ENCODE measurements at places on chromosomes 4 and X.

- no peak for DNase-seq
These were observed 267.8 kb downstream of the STIM2 start for GRCh38 chr4:27128443-27128842.

GRCh38 chr4:159764343-159764952, 661.6 kb downstream of the RAPGEF2 start:
- peak; percentile 6 for DNase-seq

- DNase-seq, result peak; percentile 40
These were observed 4.5 kb upstream of the CXCL9 start for GRCh38 chr4:76011700-76012387.

DNA sequence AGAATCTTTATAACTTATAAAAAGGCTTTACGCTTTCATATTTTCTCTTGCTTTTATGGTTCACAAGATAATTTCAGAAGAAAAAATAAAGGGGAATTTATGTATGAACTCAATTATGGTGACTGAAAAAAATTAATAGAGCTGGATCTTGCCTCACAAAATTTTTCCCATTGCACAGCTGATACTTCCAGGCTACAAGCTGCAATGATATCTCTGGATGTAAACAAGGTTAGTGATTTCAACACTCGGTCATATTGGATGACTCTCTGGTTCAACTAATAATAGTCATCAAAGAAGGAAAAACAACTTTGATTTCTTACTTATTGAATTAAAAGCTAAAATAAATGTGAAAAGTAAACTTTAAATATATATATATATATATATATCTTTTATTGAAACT, 868.0 kb downstream of the FAT4 start:
- DNase-seq, result no peak

- no peak for DNase-seq
These were observed 89.7 kb upstream of the CBR4 start for GRCh38 chr4:169099771-169100180.

DNA sequence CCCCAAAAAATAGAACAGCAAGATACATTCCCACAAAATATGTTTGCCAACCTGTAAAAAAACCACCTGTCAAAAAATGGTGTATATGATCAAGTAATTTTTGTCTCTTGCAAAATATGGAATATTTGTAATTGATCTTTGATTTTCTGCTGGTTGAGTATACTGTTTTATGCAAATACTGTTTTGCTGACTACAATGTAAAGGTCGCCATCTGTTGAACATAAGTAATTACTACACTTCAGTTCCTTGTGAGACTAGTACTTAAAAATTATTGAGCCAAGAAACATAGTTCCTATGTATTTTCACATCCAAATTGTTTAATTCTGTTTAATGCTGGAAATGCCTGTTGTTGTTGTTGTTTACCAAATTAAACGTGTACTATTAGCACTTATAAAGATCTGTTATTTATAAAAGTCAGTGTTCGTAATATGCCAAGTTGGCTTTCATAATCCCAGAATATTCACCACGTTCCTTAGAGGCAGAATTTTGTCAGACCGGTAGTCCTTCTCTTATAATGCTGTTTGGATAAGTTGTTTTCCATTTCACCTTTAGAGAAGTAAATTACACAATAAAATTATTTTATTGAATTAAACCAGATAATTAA, 144.2 kb downstream of the PDLIM5 start:
- no peak for DNase-seq

- no peak for DNase-seq
These were observed 51.6 kb downstream of the SCFD2 start for GRCh38 chr4:53314252-53314651.

DNA sequence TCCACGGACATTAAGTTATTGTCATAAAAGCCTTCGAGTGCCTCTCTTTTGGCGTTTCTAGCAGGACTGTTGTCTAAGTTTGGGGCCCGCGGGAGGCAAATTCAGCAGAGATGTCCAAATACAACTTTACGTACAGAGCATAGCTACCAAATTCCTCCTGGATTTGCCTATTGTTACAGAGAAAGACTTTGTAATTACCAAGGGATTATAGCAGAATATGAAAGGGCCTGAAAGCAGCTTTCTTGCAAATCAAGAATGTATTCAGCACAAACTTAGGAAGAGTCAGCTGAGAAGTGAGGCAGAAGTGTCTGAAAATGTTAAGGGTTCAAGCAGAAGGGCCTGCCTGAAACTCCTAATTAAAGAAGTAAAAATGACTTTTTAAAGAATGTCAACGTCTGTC, 1053.5 kb upstream of the TENM3 start:
- DNase-seq, result no peak

GRCh38 chrX:11319806-11320520, 26.8 kb downstream of the AMELX start:
- DNase-seq, result no peak

- no peak for DNase-seq
These were observed 327 bp downstream of the PNPLA4 start for GRCh38 chrX:7926914-7927258.
